ENCODE measurements at places on chromosomes 12 and 14.

GRCh38 chr12:57845478-57846284, 848 bp downstream of the CTDSP2 start:
- no peak for DNase-seq

- no peak for DNase-seq
Measured at GRCh38 chr14:65371784-65372183, 40.7 kb upstream of the FUT8 start.

DNA sequence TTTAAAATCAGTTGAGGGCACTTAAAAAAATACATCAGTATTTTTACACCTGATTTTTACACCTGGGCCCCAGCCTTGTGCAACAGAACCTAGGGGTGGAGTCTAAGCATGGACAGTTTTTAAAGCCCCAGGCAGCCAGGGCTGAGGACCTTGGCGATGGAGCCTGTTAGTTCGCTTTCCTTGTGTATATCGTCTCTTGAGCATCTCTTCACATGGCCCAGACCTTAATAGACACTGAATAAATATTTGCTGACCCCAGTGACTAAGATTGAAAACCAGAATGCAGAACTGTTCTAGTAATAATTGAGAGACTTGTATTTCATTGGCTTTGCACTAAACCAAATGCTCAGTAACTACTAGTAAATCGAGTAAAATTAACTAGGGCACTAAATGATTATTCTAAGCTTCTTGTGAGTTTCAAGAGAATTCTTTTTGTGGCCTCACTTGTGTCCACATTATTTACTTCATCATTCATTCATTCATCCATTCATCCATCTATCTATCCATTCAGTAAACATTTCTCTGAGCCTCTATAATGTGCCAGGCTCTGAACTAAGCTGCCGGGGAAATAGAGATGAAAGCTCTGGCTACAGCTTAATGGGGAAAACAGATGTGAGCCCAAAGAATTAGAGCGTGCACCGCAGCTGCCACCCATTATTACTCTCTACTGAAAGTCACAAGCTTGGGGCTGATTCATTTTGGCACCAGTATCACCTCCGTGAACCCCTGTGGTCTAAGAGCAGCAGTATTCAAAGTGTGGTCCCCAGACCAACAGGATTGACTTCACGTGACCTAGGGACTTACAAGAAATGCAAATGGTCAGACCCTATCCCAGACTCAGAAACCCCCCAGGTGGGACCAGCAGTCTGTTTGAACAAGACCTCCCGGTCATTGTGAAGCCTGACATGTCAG, 30.7 kb upstream of the BCL7A start:
- DNase-seq: no peak

DNA sequence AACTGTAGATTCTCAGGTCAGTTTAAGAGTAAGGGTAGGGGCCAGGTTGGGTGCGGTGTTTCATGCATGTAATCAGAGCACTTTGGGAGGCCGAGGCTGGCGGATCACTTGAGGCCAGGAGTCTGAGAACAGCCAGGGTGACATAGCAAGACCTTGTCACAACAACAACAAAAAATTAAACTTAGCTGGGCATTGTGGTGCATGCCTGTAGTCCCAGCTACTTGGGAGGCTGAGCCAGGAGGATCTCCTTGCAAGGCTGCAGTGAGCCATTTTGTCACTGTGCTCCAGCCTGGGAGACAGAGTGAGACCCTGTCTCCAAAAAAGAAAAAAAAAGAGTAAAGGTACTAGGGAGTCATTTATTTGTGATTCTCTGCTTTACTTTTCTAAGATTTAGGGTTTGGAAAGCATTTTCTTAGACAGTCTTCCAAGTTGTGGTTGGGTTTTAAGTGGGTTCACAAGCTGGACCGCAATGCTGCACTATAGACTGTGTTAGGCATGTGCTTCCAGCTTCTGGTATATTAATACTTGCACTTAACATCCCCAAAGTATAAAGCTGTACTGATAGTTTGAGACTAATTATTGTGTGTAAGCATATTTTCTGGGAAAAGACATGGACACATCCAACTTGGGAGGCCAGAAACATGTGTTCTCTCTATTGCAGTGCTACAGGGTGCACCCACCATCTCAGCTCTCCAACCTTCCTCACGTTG, 49.1 kb upstream of the HECTD1 start:
- no peak for DNase-seq

GRCh38 chr12:19382111-19382526, 57.2 kb upstream of the AEBP2 start:
- no peak for DNase-seq

GRCh38 chr14:30985796-30986195, 39.7 kb upstream of the AP4S1 start:
- no peak for DNase-seq

DNA sequence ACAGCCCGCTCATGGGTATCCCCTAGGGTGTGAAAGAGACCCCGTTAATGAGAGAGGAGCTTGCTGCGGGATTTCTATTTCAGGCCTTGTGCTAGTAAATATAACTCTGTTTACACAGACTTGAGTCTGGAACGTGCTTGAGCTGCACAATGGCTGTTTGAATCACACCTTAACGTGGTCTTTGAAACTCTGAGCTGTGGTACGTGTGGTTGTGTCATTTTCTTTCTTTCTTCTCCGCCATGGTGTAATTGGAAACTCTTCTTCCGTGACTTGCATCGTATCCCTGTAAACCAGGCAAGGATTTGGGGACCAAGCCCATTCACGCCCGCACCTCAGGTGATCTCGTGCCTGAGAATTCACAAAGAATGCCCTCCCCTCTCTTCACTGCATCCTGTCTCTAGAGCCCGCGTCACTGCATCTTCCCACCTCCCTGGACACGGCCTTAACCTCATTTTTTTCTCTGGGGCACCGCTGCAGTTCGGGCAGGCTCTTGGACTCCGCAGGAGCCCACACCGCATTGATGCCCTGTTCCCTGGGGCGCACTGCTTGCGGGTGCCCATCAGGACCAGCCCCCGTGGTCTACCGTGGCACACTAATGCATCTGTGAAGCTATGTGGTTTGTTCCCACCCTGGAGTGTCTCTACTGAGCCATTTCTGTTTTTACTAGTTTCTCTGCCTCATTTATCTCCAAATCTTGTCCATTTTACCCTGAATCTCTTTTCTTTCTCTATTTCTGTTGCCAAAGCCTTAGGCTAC, 78.4 kb upstream of the PARP11 start:
- no peak for DNase-seq

GRCh38 chr14:65704437-65704836, 291.9 kb downstream of the FUT8 start:
- DNase-seq: no peak

- no peak for DNase-seq
Measured at GRCh38 chr12:64608901-64609535, 1.3 kb upstream of the RASSF3 start.

GRCh38 chr12:66140731-66141130, 10.2 kb upstream of the LLPH start:
- no peak for DNase-seq

Measured in omental fat pad (tissue), 4 donors.